Retinal pigment epithelial cell (primary cell): ENCODE measurements at places on chromosomes 5 and 9.

- no peak for DNase-seq
Measured at GRCh38 chr5:14577079-14577725, 4.4 kb upstream of the OTULINL start.

- DNase-seq = peak; percentile 39
Measured at GRCh38 chr9:114366334-114367128, 21.3 kb downstream of the AKNA start.

- no peak for DNase-seq
Measured at GRCh38 chr9:137306850-137307254, 4.8 kb upstream of the NRARP start.

DNA sequence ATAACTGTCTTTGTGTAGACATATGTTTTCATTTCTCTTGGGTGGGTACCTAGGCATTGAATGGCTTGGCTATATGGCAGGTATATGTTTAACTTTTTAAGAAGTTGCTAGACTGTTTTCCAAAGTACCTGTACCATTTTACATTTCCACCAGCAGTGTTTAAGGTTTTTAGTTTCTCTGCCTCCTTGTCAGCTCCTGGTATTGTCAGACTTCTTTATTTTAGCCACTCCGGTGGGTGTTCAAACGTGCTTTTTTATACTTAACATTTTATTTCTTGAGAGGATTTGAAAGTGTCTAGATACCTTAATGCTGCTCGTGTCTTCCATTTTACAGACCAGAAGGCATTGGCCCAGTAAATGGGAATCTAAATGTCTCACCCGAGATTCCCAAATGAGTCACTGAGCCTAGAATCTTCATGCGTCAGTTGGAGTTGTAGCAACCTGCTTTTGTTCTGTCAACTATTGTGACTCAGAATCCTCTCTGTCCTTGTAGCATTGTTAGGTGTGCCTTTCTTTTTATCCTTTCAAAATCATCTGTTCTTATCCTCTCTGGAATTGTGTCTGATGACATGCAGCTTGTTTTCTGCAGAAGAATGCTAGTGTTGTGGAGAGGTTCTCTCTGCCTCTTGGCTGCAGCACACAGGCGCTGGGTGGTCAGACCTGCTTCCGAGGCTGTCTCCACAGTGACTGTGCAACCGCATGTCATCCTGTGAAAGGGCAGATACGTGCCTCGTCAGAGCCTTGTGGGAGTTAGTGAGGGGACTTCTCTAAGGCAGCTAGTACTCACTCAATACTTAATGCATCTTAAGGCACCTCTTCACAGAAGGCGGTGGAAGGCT lies 291.8 kb downstream of the AOPEP start:
- peak; percentile 78 for DNase-seq

DNA sequence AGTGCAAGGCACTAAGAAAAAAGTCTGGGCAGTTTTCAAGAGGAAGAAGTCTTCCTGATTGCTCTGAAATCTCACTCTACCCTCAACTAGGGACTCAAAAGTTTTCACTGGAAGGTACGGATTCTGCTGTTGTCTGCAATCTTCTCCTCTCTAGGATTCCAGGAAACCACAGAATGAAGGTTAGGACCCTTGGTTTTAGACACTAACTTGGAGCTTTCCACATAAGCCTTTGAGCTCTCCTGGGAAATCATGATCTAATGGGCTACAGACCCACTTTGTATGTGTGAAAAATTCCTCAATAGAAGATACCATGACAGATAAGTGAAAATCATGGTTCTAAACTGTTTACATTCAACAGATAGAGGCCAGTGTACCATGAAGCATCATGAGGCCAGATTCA lies 265.1 kb downstream of the PSAT1 start:
- no peak for DNase-seq

DNA sequence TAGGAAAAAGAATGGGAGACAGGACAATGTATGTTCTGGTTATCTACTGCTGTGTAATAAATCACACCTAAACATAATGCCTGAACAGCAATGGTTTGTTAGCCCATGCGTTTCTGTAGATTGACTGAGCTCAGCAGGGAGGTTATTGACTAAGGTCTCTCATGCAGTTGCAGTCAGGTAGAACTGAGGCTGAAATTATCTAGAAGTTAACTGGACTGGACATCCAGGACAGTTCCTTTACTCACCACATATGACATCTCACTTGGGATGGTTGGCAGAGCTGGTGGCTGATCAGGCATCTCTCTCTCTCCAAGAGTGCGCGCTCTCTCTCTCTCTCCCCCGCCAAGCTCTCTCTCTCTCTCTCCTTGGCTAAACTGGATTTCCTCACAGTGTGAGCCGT lies 8.9 kb upstream of the FOXB2 start:
- no peak for DNase-seq

DNA sequence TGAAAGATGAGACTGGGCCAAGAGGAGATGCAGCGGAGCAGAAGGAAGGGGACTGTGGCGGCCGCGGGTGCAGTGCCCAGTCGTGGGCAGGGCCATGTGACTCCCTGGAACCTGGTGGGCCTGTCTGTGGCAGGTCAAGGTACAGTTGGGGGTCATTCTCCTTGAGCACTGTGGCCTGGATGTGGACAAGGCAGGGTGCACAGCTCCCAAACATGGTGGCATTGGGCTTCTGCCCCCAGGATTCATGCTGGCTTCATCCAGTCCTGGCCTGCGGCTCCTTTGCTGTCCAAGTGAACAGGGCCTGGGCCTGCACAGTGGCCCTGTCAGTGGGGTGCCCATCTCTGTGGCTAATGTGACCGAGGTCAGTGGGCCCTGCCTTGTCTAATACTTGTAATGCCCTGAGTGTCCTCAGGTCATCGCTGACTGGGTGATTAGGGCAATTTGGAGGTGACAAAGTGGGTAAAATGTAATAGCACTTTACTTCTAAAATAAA lies 39.9 kb downstream of the CEP72 start:
- no peak for DNase-seq

- DNase-seq = no peak
Measured at GRCh38 chr9:84694248-84694647, 24.7 kb downstream of the NTRK2 start.

GRCh38 chr5:90707698-90708097 lies 149.1 kb downstream of the ADGRV1 start:
- no peak for DNase-seq
